ENCODE measurements at places on chromosomes 2 and 18.
A peak's percentile ranks its signal among the peaks of the same experiment; 100 is the strongest.

- DNase-seq, result no peak
Measured at GRCh38 chr2:45044916-45045315, 35.7 kb upstream of the SIX2 start.

DNA sequence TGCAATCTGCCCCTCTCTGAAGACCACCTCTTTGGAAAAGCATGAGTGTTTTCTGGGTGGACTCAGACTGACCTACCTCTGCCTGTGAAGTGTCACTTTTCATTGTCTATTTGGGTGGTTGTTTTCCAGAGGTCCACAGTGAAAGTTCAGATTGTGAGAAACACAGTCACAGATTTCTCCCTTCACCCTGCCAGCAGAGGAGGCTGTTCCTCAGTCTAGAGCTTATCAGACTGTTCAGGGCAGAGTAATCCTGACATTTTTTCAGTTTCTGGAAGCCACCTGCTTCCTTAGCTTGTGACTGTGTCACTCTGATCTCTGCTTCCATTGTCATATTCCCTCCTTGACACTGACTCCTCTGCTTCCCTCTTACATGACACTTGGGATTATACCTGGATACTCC, 55.4 kb upstream of the RMP24 start:
- no peak for DNase-seq

DNA sequence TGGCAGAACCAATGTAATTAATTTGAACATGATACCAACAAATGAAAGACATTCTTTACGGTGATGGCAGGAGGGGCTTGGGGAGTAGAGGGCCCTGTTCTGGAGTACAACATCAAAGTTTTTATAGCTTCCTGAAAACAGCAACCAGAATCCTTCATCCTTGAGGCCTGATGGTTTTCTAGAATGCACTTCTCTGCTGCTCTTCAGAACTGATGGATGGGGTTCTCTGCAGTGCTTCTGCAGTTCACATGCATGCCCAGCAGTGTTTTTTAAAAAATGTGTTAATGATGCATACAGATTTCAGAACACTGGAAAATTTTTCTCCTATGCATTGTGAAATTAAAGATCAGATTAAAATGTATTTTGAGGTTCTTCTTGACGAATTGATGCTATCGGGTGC, 2.5 kb downstream of the LTBP1 start:
- no peak for DNase-seq

GRCh38 chr2:42167458-42167857, 1.7 kb upstream of the EML4 start:
- peak; percentile 45 for DNase-seq

- no peak for DNase-seq
Measured at GRCh38 chr2:232882505-232883115, 12.5 kb downstream of the SNORC start.

DNA sequence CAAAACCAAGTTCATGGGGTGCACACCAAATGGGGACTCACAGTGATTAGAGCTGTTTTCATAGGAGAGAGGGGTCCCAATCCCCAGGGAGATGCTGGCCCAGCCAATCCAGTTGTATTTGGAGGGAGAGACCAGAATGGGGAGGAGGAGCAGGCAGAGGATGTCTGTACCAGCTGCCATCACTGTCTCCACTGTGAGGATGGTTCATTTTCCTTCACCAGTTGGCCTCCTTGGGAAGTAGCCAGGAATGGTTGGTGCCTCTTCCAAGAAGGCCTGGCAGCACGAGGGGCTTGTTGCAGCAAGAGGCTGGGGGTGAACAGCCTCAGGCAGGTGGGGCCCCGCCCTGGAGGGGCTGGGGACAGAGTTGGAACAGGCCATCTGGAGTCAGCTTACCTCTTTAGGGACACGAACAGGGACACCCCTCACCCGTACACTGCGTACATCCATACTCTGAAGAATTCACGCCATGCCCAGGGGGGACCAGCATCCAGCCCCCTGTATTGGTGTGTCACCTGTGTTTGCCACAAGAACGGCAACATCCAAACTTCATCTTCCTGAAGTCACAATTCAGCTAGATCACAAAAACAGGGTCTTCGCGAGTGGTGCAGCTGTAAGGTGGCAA, 161.7 kb upstream of the ZNF236 start:
- DNase-seq, result no peak

- no peak for DNase-seq
Measured at GRCh38 chr2:100988630-100989417, 13.3 kb upstream of the RPL31 start.

DNA sequence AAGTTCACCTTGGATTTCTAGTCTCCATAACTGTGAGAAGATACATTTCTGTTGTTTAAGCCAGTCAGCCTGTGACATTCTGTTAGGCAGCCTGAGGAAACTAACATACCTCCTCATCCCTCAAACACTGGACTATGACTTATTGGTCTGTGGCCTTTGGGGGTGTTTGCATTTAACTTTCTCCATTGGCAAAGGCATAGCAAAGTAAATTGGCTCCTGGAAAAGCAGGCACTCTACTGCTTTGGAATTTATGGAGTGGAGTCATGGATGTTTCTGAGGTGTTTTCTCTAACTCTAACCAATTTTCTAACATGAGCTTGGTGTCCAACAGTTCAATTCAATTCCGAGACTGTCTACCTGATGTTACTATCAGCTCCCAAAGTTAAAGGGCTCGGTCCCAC, 48.9 kb upstream of the CTLA4 start:
- DNase-seq, result no peak

DNA sequence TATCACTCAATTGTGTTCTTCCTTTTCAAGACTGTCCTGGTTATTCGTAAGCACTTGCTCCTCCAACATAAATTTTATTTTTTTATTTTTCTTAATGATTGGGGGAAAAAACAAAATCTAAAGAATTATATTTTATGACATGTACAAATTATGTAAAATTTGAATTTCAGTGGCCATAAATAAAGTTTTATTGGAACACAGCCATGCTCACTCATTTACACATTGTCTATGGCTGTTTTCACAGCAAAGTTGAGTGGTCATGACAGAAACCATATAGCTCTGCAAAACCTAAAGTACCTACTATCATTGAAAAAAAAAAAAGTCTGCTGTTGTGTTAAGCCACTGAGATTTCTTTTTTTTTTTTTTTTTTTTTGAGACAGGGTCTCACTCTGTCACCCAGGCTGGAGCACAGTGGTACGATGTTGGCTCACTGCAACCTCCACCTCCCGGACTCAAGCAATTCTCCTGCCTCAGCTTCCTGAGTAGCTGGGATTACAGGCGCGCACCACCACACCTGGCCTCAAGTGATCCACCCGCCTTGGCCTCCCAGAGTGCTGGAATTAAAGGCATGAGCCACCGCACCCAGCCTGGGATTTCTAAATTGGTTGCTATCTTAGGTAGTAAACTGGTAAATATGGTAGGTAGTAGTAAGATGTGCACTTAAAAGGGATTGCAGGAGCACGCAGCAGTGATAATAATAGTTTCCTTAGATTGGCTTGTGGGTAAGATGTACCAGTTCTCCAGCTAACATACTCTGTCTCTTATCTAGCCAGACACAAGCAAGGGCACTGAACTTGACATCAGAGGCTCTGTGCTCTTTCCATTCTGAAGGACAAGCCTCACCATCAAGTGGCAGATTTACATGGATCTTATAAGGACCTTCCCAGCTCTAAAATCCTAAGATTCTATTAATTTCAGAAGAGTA, 44.4 kb downstream of the KCNG3 start:
- DNase-seq, result no peak

Measured in left hindlimb (tissue), 1 donor.